AG10803 (cell line): ENCODE measurements at places on chromosomes 16 and 17.

DNA sequence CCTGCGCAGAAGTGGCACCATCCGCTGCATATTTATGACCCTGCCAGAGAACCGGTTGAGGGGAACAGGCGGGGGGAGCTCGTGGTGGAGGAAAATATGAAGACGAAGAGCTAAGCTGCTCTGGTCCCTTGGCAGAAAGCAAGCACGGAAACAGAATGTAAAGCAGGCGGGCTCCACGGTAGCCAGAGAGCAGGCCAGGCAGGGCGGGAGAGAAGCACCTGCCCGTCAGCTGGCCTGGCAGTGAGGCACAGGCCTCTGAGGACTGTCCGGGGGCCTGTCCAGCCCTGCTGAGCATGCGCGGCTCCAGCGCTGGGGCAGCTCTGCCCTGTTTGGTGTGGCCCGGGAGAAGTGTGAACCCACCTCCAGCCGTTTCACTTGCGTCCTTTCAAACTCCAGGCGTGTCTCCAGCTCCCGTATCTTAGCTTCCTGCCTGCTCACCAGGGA is 46.7 kb downstream of the PIPOX start:
- DNase-seq: no peak

- no peak for DNase-seq
Measured at GRCh38 chr16:78435260-78435659, 335.8 kb downstream of the WWOX start.

DNA sequence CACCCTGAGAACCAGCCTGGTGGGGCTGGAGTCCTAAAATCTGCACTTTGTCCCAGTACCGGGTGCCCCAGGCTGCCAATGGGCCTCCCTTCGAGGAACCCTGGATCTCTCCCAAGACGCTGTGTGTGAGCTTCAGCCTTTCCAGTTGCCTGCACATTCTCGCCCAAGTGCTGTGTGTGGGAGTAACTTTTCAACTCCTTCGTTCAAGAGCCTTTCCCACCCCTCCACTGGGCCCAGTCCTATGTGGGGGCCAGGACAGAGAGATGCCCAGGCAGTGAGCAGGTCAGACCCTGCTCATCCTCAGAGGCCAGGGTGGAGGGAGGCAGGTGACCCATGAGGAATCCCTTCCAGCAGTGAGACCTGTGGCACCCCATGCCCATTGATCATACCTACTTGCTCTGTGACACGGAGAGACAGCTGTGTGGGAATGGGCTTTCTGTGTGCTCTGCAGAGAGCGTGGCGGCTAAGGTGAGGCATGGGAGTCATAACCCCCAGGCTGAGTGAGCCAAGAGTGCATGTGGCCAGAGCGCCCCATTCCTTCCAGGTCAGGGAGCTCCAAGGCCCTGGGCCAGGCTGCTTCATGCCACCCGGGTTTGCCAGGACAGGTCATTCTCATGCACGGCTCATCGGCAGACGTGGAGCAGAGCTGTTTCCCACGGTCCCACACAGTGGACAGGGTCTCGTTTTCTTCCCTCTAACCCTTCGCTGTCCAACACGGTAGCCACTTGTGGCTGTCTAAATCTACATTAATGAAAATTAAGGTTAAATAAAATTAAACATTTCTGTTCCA is 154.4 kb downstream of the CLEC16A start:
- DNase-seq: no peak

DNA sequence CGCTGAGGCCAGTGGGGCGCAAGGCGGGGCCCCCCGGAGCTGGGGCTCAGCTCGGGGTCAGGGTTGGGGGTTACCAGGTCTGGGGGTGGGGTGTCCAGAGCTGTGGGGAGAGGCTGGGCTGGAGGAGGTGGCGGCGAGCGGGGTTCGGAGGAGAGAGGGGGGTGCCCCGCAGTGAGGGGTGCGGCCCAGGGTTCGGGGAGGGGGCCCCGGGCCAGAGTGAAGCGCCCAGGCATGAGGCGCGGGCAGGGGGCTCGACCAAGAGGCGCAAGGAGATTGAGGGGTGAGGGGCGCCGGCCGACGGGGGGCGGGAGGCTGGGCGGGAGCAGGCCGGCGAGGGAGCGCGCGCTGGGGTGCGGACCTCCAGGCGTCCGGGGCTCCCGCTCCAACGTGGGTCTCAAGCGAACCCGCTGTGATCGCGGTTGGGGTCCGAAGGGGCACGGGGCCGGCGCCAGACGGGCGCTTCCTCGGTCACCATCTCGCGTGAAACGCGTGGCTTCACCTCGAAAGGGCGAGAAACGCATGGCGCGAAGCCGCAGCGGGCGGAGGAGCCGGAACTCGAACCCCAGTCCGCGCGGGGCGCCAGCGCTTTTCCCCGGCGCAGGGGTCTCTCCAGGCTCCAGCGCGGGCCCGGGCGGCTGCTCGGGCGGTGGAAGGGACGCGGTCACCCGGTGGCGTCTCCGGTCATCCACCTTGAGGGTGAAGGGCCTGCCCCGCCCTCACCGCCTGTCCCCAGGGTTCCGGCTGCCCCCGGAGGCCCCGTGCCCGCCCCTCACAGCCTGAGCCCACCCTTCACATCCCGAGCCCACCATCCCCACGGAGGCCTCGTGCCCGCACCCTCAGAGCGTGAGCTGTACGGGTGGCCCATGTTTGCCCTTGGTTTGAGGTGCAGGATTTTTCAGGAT is 846 bp downstream of the CPNE7 start:
- no peak for DNase-seq

DNA sequence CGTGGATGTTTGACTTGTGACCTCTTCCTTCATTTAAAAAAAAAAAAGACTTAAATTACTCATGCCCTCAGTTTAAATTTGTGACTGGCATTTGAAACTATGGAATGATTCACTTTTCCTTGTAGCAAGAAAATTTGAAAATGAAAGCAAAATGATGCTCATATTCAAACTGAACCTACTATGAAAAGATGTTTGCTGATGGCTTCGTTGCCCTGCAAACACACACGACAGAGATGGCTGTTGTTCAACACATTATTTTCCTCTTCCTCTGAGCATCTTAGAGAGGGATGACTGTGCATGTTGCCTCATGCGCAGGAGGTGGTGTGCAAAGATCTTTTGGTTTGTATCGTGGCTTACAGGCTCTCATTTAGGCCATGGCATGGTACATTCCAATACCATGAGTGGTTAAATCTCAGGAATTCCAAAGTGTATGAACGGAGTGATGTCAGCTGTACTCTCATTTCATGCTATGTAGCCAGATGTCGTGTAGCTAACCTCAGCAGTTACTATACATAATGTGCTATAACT is 164.5 kb downstream of the PRKCA start:
- peak; percentile 100 for DNase-seq

DNA sequence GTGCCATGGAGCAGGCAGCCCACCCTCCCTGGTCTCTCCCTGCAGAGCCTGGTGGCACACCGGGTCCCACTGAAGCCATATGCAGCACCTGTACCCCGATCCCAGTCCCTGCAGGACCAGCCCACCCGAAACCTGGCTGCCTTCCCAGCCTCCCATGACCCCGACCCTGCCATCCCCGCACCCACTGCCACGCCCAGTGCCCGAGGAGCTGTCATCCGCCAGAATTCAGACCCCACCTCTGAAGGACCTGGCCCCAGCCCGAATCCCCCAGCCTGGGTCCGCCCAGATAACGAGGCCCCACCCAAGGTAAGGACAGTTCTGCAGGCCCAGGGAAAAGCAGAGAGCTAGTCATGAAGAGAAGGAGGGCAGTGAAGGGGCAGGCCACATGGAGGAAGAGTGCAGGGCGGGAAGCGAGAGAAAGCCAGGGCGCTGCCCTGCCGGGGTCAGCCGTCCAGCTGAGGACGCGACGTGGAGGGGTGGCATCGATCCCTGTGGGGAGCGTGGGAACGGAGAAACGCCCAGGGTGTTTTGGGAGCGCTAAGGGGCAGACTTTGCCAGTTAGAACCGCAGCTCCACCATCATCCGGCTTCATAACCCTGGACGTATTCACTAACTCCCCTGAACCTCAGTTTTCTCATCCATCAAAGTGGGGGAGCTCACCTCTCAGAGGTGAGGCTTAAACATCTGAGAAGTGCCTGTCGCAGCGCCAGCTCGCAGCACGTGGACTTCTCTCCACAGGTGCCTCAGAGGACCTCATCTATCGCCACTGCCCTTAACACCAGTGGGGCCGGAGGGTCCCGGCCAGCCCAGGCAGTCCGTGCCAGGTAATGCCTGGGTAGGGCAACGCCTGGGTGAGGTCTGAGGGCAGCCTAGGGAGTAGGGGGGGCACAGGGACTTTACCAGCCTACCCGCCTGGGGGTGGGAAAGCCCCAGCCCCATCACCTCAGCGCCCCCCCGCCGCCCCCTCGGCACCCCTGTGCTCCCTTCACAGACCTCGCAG is 7.6 kb upstream of the C17orf107 start:
- no peak for DNase-seq

DNA sequence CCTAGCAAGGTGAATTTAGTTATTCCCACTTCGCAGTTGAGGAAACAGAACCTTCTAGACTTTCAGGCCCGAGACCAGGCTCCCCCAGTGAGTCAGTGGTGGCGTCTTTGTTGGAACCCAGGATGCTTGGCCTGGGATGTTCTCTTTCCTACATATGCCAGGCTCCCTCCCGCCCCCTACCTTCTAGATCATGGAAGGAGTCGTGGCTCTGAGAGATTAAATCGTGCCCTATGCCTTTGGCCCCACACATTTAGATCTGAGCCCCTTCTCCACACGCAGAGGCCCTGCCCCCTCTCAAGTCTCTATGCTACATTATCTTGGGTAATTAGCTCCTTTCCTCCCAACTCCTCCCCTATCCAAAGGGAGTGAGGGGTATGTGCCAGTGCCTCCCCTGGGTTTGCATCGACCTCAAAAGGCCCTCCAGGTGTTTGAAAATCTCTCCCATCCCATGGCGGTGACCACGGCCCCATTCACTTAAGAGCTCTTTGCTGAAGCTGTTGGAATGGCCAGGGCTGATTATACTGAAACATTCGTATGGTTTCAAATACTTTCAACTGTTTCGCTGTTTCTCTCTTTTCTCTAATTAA is 3.0 kb downstream of the NGFR start:
- no peak for DNase-seq
